ENCODE measurements at places on chromosomes 1 and 21.

DNA sequence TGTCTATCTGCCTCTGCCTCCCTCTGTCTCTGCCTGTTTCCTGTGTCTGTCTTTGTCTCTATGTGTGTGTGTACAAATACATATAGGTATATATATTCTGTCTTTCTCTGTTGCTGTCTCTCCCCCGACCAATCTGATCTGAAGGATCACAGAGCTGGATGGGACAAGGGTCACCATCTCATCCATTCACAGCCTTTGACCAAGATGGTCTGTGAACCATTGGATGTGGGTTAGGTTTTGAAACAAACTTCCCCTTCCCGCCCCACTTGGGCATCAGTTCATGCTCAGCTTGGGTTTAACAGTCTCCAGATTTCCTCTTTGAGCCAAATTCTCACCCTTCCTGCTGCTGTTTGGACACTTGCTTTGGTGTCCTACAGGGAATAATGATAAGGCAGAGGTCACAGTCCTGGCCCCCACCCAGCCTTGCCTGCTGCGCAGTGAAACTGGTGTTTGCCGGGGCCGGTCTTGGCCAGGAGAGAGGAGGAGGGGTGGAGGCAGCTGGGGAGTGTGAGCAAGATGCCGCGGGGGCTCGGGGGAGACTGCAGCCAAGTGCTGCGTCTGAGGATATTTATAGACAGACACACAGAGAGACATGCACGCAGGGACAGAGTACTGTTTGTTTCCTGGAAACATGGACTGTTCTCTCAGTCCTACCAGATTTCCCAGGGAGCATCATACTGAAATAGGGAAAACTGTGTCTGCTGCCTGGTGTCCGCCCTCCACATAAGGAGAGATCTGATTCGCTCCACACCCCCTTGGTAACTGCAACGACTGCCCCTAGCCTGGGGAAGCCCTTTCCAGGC is 27.0 kb upstream of the BTG2 start:
- H3K27me3 ChIP-seq, result no peaks in the 10 kb centered on the region
- no peak for DNase-seq
- H3K4me3 ChIP-seq, result peak overlapping the region; percentile 51
- peaks cover 82% of the 10 kb centered on the region for H3K4me1 ChIP-seq
- peak overlapping the region; percentile 90 for H3K27ac ChIP-seq
- no peaks in the 10 kb centered on the region for H3K36me3 ChIP-seq

DNA sequence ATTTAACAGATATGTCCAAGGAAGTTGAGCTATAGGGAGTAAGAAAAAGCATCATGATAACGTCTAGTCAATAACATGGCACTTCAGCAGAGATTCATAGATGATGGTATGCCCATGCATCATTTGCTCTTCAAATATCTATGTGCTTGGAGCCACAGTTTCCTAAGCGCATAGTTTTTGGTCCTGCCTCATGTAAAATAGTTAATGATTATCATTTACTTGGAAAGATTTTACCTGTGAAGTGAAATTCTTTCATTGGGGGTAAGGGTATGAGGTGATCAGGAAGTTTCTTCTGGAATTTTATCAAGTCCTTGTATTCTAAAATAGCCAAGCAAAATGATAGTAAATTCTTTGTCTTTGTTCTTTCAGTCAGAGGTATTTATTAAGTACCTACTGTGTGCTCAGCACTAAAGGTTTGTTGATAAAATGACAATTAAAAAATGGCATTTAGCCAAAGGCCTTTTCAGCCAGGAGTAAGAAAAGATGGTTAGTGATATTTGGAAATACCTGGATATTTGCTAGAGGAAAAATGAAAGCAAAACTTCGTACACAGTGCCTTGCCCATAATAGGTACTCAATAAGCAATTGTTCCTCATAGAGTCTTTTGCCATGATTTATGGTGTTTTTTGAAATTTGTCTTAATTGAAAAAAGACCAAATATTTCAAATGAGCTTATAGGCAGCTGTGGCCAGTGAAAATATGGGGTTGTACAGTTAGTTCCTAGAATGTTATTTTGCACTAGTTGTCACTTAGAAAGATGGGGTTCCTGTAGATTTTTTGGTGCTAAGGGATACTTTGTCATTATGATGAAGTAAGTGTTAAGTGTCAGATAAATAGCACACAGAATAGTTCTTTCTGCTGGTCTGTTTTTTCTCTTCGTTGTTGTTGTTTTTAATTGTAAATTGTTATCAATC is 13.1 kb downstream of the PDIK1L start:
- H3K4me3 ChIP-seq, result no peak overlapping the region
- no peak overlapping the region for H3K27ac ChIP-seq
- H3K27me3 ChIP-seq, result peaks cover 3% of the 10 kb centered on the region
- peaks cover 21% of the 10 kb centered on the region for H3K36me3 ChIP-seq
- DNase-seq, result no peak
- peaks cover 26% of the 10 kb centered on the region for H3K4me1 ChIP-seq

DNA sequence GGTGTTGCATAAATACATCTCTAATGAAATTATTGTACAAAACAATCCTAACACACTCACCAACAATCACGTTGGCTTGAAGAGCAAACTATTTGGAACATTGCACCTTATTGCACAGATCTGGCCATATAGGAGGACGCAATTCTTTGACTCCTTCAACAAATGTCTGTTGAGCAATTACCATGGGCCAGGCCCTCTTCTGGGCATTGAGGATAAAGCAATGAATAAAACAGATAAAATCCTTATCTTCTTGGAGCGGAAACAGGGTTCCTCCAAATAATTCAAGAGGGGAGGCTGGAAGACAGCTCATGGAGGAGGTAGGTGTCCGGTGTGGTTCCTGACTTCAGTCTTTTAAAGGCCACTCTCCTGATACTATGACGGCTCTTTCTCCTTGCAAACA is 43.3 kb downstream of the PAX7 start:
- H3K4me1 ChIP-seq, result no peaks in the 10 kb centered on the region
- H3K36me3 ChIP-seq, result no peaks in the 10 kb centered on the region
- no peak overlapping the region for H3K27ac ChIP-seq
- peaks cover 38% of the 10 kb centered on the region for H3K27me3 ChIP-seq
- no peak overlapping the region for H3K4me3 ChIP-seq

DNA sequence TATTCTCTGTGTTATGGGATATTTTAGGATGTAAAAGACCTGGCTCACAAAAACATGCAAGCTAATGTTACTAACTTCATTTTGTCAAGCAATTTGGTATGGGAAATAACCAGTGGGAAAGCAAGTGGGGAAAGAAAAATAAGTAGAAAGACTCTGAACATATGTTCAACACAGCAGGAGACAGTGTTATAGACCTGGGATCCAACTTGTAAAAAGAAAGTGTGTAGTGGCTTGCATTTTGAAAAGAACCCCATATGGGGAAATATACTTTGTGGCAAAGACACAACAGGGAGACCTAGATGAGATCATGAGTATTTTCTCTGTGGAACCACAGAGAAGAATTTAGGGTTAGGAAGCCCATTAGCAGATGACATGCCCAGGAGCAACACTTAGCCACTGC is 212.7 kb upstream of the NRIP1 start:
- no peaks in the 10 kb centered on the region for H3K36me3 ChIP-seq
- H3K27me3 ChIP-seq, result no peaks in the 10 kb centered on the region
- H3K4me3 ChIP-seq, result no peak overlapping the region
- DNase-seq, result no peak
- H3K27ac ChIP-seq, result no peak overlapping the region

- H3K4me3 ChIP-seq, result no peak overlapping the region
- no peaks in the 10 kb centered on the region for H3K27me3 ChIP-seq
- no peak overlapping the region for H3K27ac ChIP-seq
- no peak for DNase-seq
Measured at GRCh38 chr1:51274676-51275075, 38.6 kb downstream of the RNF11 start.

DNA sequence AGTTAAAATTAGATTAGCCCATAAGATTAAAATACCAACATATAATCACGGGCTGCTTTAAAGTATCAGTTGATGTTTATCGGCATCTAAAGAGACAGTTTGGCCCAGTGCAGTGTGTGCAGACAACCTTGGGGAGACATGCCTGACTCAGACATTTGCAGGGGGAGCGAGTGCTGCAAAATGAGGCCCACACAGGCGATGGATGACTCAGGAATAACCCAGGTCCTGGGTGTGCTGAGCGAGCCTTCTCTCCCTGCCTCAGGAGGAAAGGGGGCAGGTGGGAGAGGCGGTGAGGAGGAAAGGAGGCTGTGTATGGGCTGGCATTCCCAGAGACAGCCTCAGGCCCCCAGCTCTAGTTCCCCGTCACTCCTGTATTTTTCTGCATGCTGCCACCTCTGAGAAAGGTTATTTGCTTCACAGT is 9.0 kb downstream of the SLC9A1 start:
- H3K27me3 ChIP-seq, result no peaks in the 10 kb centered on the region
- H3K4me1 ChIP-seq, result peaks cover 30% of the 10 kb centered on the region
- H3K27ac ChIP-seq, result no peak overlapping the region
- DNase-seq, result no peak
- peaks cover 7% of the 10 kb centered on the region for H3K36me3 ChIP-seq

All from activated B cell treated with CpG ODN at 0.5 μM for 24 hours (primary cell).